Tracheal epithelial cell (primary cell): ENCODE measurements at places on chromosomes 6 and 20. TPM values are rescaled to one million over a fixed set of nuclear protein-coding genes. Genes with fewer than 3 reads are reported as not detected.

The AK9 gene
- total RNA-seq, result 2.2 and 3.2 TPM in 2 replicates

The MYO6 gene
- total RNA-seq, result 18.1 and 25.1 TPM in 2 replicates

The SLC22A1 gene
- under 0.01 TPM in 1 of 2 replicates, not detected in the other for total RNA-seq

The CEP162 gene
- total RNA-seq, result 3.2 and 6.3 TPM in 2 replicates

The EZR gene
- total RNA-seq, result 193 and 451 TPM in 2 replicates

The KHDC1L gene
- not detected in 2 replicates for total RNA-seq

The DEFB125 gene
- not detected in 2 replicates for total RNA-seq

The ADGRF1 gene
- 6.7 and 16.8 TPM in 2 replicates for total RNA-seq

The PSORS1C2 gene
- not detected in 2 replicates for total RNA-seq

The CST7 gene
- not detected in 2 replicates for total RNA-seq

The MAD2L1BP gene
- total RNA-seq, result 40.7 and 63.7 TPM in 2 replicates

The KIFC1 gene
- 0.85 and 5.3 TPM in 2 replicates for total RNA-seq

The OGFR gene
- total RNA-seq, result 20.2 and 26.7 TPM in 2 replicates

The ADGB gene
- total RNA-seq, result not detected in 2 replicates

The OR2B6 gene
- not detected in 2 replicates for total RNA-seq

The STK35 gene
- 21.2 and 35.4 TPM in 2 replicates for total RNA-seq

The FAM83D gene
- total RNA-seq, result 3.6 TPM in 2 replicates

The NR2E1 gene
- not detected in 2 replicates for total RNA-seq

The FABP7 gene
- total RNA-seq, result not detected in 2 replicates

The BNIP5 gene
- total RNA-seq, result 0.24 TPM in 1 of 2 replicates, not detected in the other

The TFAP2D gene
- not detected in 2 replicates for total RNA-seq

The HSPA1L gene
- 0.64 and 0.72 TPM in 2 replicates for total RNA-seq

The BANF2 gene
- total RNA-seq, result not detected in 2 replicates

The MYLIP gene
- total RNA-seq, result 2.4 and 4.5 TPM in 2 replicates

The VGLL2 gene
- total RNA-seq, result not detected in 2 replicates

The TMC2 gene
- total RNA-seq, result not detected in 2 replicates

The C2 gene
- 0.96 and 2.1 TPM in 2 replicates for total RNA-seq

The CLPSL1 gene
- total RNA-seq, result not detected in 2 replicates

The TSHZ2 gene
- 2.2 and 4.3 TPM in 2 replicates for total RNA-seq

The SPTLC3 gene
- total RNA-seq, result 3.4 and 5.1 TPM in 2 replicates

The CASS4 gene
- 0.21 and 0.24 TPM in 2 replicates for total RNA-seq

The PNPLA1 gene
- not detected in 2 replicates for total RNA-seq

The SLC22A16 gene
- total RNA-seq, result not detected in 2 replicates

The TAGAP gene
- under 0.01 TPM in 1 of 2 replicates, not detected in the other for total RNA-seq

The C6orf141 gene
- 6.6 and 11.3 TPM in 2 replicates for total RNA-seq

The PSORS1C1 gene
- total RNA-seq, result 0.43 and 1.7 TPM in 2 replicates

The THBD gene
- total RNA-seq, result 51.6 and 59.9 TPM in 2 replicates

The NOTCH4 gene
- 0.43 and 0.72 TPM in 2 replicates for total RNA-seq

The PLN gene
- total RNA-seq, result not detected in 2 replicates
